ENCODE measurements at places on chromosomes 2 and 18. TPM values are rescaled to one million over a fixed set of nuclear protein-coding genes. Genes with fewer than 3 reads are reported as not detected.

- H3K27me3 ChIP-seq: no peaks in the 10 kb centered on the region
- DNase-seq: no peak
- peaks cover 6% of the 10 kb centered on the region for H3K36me3 ChIP-seq
- H3K4me1 ChIP-seq: peaks cover 44% of the 10 kb centered on the region
- peak overlapping the region; percentile 20 for H3K27ac ChIP-seq
These were observed 2.4 kb downstream of the ZNF236 start for GRCh38 chr18:76824754-76825153.

DNA sequence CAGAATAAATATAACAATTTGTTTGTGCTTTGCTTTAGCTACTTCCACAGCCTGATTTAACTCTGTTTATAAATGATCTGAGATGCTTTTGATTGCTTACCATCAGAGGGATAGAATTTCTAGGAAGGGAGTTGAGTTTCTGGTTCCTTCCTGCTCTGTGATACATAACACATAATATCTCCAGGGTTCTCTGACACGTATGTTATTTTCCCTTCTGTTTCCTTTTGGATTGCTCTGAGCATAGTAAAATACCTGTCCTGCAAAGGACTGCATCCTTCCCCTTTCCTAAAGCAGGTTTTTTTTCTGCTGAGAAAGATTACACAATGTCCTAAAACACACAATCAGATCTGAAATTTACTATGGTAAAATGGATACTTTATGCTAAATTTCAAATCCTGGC is 76.1 kb downstream of the CABYR start:
- no peak overlapping the region for H3K27ac ChIP-seq
- no peaks in the 10 kb centered on the region for H3K36me3 ChIP-seq
- no peaks in the 10 kb centered on the region for H3K4me1 ChIP-seq
- H3K4me3 ChIP-seq: no peak overlapping the region
- DNase-seq: no peak

- H3K27me3 ChIP-seq: peaks cover 33% of the 10 kb centered on the region
- peaks cover 9% of the 10 kb centered on the region for H3K4me1 ChIP-seq
- H3K27ac ChIP-seq: no peak overlapping the region
- H3K36me3 ChIP-seq: no peaks in the 10 kb centered on the region
- DNase-seq: peak; percentile 21
These were observed 9.1 kb upstream of the MYO5B start for GRCh38 chr18:50203801-50204604.

Gene DSEL
- total RNA-seq: 0.12 TPM

- H3K4me1 ChIP-seq: peaks cover 22% of the 10 kb centered on the region
- H3K27me3 ChIP-seq: no peaks in the 10 kb centered on the region
- peak overlapping the region; percentile 6 for H3K27ac ChIP-seq
- peaks cover 4% of the 10 kb centered on the region for H3K36me3 ChIP-seq
- no peak overlapping the region for H3K4me3 ChIP-seq
- DNase-seq: no peak
These were observed 57.8 kb upstream of the CCDC141 start for GRCh38 chr2:179107737-179108136.

GRCh38 chr2:84290537-84290936 is 168.5 kb downstream of the SUCLG1 start:
- no peak overlapping the region for H3K27ac ChIP-seq
- no peak for DNase-seq
- no peaks in the 10 kb centered on the region for H3K36me3 ChIP-seq
- no peak overlapping the region for H3K4me3 ChIP-seq

GRCh38 chr2:48738806-48739205 is 16.7 kb downstream of the LHCGR start:
- H3K4me3 ChIP-seq: no peak overlapping the region
- H3K27me3 ChIP-seq: no peaks in the 10 kb centered on the region
- H3K36me3 ChIP-seq: no peaks in the 10 kb centered on the region
- H3K27ac ChIP-seq: no peak overlapping the region

- H3K27me3 ChIP-seq: no peaks in the 10 kb centered on the region
- H3K4me3 ChIP-seq: no peak overlapping the region
- no peaks in the 10 kb centered on the region for H3K4me1 ChIP-seq
- no peaks in the 10 kb centered on the region for H3K36me3 ChIP-seq
These were observed 114.8 kb upstream of the SLC38A11 start for GRCh38 chr2:165070076-165070475.

DNA sequence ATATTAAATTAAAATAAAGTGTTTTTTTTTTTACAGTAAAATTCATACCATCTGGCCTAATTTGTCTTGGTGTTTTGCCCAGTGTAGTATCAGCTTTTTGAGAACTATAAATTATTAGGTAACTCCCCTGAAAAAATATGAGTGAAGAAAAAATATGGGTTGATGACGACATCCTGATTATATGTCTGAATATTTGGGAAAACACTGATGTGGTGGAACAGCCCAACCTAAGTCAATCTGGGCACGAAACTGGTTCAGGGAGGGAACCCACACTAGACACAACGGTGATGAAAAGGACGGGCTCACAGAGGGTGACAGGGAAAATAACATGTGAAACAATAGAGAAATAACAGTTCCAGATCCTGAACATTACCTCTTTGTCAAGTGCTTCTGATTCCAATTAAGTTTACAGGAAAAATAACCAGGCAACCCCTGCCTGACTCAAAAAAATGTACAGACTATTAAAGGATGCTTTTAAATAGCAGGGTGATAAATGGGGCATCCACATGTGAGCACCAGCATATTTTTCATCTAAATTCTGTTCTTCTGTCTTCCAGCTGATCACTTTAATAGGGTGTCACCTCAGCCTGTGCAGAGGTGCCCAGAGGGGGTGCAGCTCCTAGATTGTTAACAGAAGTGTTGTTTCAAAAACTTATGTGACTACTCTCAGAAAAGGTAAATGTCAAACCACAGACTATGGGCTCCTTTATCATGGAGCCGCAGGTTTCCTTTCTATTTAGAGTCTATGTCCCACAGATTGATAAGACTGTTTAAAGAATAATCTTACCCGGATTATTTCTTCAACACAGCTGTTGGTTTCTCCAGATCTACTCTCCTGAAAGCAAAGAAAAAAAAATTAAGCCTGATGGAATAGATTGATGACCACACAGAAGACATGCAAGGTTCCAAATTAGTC is 305.4 kb downstream of the AFF3 start:
- H3K4me1 ChIP-seq: no peaks in the 10 kb centered on the region
- no peak overlapping the region for H3K4me3 ChIP-seq
- H3K27me3 ChIP-seq: no peaks in the 10 kb centered on the region
- no peak overlapping the region for H3K27ac ChIP-seq

DNA sequence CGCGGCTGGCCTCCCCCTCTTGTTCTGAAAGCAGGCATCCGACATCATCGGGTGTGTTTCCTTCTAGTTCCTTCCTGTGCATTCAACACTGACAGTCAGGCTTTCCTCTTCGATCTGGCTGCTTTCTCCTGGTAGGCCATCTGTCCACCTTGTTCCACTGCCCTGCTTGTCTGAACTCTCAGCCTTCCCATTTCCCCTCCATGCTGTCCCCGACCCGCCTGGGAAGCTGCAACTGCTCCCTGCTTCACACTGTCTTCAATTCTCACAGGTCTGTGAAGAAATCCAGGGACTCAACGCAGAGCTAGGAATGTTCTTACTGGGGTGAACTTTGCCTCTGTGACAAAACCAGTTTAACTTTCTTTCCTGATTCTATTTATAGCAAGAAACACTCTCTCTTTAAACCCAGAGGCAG is 43.0 kb downstream of the KIF3C start:
- H3K27me3 ChIP-seq: no peaks in the 10 kb centered on the region
- H3K27ac ChIP-seq: no peak overlapping the region
- DNase-seq: no peak
- H3K36me3 ChIP-seq: no peaks in the 10 kb centered on the region
- no peak overlapping the region for H3K4me3 ChIP-seq

DNA sequence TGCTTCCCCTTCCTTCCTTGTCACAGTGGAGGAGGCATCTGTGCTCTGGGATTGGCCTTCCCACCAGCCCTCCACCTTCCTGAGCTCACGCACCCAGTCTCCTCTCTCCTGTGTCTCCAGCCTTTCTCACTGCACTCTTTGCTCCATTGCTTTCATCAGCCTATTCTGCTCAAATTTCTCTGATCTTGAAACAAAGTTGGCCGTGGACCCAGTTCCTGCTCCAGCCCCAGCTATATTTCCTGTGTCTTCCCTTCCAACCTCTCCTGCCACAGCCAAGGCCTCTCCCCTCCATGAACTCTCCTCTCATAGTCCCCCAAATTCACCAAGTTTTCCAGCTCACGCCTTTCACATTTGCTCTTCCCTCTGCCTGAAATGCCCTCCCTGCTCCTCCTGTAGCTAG is 226.6 kb upstream of the AGAP1 start:
- no peaks in the 10 kb centered on the region for H3K36me3 ChIP-seq
- H3K4me1 ChIP-seq: peaks cover 5% of the 10 kb centered on the region
- H3K4me3 ChIP-seq: no peak overlapping the region

Gene HRH4
- total RNA-seq: 0.65 TPM

DNA sequence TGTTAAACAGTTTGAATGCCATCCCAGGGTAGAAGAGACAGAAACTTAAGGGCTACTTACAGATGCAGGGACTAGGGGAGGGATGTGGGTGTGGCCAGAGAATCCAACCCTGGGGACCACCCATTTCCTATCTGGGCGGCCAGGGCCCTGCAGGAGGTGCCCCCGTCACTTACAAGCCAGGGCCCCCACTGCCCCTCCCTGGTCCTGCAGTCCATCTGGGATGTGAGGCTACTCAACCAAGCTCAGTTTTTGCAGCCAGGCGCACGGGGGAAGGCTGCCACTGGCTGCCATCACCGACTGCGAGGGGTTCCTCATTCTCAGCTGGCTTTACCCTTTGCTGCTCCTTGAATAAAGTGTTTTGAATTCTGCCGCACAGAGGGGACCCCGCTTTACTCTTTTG is 42.1 kb downstream of the RRM2 start:
- DNase-seq: no peak
- peaks cover 6% of the 10 kb centered on the region for H3K4me1 ChIP-seq
- peaks cover 6% of the 10 kb centered on the region for H3K36me3 ChIP-seq
- H3K27ac ChIP-seq: no peak overlapping the region

- H3K4me1 ChIP-seq: peaks cover 10% of the 10 kb centered on the region
- H3K36me3 ChIP-seq: peaks cover 3% of the 10 kb centered on the region
- H3K27ac ChIP-seq: peak overlapping the region; percentile 82
- peak overlapping the region; percentile 79 for H3K4me3 ChIP-seq
These were observed 782 bp downstream of the MTA3 start for GRCh38 chr2:42569116-42569711.

Gene ANKRD30BL
- not detected for total RNA-seq

- peaks cover 10% of the 10 kb centered on the region for H3K36me3 ChIP-seq
- DNase-seq: no peak
- no peak overlapping the region for H3K4me3 ChIP-seq
- peaks cover 46% of the 10 kb centered on the region for H3K4me1 ChIP-seq
- H3K27ac ChIP-seq: no peak overlapping the region
- H3K27me3 ChIP-seq: no peaks in the 10 kb centered on the region
These were observed 83.9 kb downstream of the SH3YL1 start for GRCh38 chr2:179886-180285.

Gene ALK
- total RNA-seq: not detected
